ENCODE measurements at places on chromosomes 4 and X.

- no peak for DNase-seq
Observed at GRCh38 chr4:162498168-162498567, 334.4 kb upstream of the FSTL5 start.

- DNase-seq = no peak
Observed at GRCh38 chrX:44305921-44306320, 37.6 kb downstream of the EFHC2 start.

DNA sequence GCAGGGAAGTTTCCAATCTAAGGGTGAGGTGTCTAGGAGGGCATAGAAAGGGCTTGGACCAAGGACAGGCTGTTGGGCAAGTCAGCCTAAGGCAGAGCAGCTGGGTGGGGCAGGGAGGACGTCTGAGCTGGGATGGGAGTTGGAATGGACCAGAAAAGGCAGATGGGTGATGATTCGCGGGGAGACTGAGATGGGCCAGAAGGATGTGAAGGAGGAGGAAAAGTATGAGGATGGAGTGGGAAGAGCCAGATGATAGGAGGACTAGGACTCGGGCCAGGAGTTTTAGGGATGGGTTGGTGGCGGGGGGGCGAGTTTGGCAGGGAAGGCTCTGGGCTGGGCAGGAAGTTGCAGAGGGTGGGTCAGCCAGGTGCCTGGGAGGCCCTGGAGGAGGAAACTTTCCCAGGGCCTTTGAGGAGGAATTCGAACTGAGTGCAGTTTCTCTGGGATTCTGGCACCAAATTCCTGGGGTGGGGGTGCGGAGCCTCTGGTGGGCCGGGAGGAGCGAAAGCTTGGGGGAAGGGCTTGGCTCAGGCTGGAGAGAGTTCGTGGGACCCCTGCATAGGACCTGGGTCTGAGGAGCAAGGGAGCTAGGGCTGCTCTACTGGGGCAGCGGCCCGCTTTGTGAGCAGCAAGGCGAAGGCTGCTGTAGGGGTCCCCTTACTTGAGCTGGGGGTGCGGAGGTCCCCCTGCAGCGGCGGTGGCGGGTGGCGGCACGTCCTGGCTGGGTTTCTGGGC lies 8.7 kb upstream of the TIMP1 start:
- no peak for DNase-seq

- no peak for DNase-seq
Observed at GRCh38 chr4:112069110-112069509, 76.1 kb upstream of the FAM241A start.

DNA sequence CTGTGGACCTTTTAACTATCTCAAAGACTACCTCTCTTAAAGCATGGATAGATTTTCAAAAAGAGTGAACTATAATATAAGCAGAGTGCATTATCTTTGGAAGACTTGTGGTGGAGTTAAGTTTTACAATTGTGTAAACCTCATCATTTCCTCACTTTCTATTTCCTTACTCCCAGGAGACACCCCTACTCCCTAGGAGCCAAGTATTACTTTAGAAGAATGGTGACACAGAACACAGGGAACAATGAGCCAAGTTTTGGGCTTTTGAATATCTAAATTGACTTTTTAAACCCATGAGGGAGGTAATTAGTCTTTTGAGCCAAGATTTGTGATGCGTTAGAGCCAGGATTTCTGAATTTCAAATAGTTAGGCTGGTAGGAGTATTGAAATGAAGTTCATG lies 78.9 kb upstream of the UNC5C start:
- DNase-seq = no peak

GRCh38 chr4:15612136-15612535 lies 43.0 kb downstream of the FBXL5 start:
- no peak for DNase-seq

DNA sequence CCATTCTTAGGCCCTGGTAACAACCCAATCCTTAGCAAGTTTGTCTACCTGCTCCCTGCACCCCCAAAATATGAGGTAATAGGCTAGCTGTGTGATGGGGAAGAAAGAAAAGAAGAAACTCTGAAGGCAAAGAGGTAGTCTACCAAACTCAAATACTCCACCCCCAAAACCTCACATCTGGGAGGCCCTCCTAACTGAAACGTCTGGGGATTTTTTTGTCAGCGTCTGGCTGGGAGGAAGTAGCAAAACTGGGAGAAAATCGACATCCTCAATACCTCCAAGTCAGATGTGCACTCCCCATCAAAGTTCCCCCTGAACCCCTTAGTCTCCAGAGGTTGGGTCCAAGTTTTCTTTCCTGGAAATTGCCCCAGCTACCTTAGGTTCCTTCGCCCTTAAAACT lies 1.0 kb downstream of the LAMP2 start:
- DNase-seq = no peak

GRCh38 chrX:48683411-48683982 lies at the start of gene WAS:
WAS (plus strand) TSS chrX:48683799; CDS start chrX:48683854, 55 bp downstream.
- no peak for DNase-seq

- no peak for DNase-seq
Observed at GRCh38 chr4:7075962-7076695, 8.3 kb upstream of the GRPEL1 start.

Data from non-pigmented ciliary epithelial cell (primary cell).